Left cardiac atrium (tissue), 4 donors: ENCODE measurements at places on chromosomes 6 and 20.

DNA sequence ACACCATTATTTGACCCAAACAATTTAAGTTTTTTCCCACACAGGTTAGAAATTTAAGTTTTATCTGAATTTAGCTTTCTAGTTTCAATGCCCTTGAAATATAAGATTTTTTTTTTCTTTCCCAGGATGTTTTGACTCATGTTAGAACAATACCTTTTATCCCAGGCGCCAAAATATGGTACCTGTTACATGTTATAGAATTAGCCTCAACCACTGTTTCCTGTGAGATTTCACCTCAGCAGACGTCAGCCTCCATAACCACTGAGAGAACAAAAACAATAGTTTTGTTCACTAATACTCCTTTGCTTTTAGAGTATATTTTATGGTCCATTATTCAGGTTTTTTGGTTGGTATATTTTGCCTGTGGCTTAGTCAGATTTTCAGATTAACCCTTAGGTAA is 302.9 kb downstream of the CDKAL1 start:
- no peak for DNase-seq

DNA sequence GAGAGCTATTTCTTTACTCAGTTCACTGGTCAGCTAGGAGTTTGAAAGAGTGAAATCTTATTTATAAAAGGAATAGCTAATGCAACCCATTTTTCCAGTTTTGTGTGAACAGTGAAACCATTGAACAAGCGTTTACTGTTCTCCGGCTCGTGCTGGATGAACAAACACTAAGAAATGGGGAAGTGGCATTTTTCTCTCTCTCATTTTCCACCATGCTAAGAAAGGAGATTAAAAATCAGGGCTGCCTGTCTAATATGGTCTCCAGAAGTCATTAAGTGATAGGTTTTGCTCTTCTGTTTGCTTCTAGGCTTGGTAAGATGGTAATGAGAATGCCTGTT is 774 bp upstream of the SFT2D1 start:
- no peak for DNase-seq

DNA sequence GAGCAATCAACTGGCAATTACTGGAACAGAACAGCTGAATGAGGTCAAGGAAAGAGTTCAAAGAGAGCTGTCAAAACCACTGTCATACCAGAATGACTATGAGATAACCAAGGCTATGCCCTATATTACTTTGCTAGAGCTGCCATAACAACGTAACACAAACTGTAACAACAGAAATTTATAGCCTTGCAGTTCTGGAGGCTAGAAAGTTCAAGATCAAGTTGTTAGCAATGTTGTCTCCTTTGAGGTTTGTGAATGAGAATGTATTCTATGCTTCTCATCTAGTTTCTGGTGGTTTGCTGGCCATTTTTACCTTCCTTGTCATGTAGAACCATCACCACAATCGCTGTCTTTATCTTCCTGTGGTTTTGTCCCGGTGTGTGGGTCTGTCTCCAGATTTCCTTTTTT is 1323.0 kb upstream of the GJE1 start:
- DNase-seq, result no peak

GRCh38 chr6:39204646-39205244 is 24.5 kb downstream of the KCNK5 start:
- no peak for DNase-seq

DNA sequence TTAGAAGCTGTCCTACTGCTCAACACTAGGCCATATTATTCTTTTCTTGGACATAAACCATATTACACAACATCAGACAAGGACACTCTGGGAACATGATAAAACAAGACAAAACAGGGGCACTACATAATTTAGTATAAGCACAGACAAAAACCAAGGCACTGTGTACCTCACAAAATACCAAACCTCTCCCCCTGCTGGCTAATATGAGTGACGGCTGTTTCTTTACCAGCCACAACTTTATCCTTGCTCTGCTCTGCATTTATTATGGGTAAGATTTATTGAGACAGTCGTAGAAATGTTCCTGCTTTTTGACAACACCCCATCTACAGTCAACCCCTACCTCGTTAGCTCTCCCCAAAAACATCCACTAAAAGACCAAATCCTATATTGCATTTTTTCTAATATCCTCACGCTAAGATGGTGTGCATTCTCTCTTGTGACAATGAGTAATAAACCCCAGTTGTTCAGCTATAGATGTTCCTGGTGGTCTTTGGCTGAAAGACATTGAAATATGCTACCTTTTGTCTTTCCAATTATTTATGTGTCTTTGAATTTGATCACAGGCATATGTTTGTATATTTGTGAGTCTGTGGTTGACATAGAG is 23.8 kb upstream of the POLR1H start:
- no peak for DNase-seq

DNA sequence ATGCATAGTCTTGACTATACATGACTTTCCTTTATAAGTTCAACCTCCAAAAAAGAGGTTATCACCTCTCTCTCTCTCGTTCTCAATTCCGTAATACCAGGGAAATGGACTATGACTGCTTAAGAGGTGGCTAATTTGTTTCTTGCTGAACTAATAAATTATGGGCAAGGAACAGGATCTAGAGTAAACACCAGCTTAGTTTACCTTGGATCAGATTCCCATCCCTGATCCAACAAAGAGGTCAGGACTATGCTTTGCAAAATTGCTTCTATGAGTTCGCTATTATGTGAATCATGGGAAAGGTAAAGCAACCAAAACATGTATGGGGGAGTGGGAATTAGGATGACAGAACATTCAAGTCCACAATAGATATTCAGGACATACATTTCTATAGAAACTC is 630.7 kb downstream of the HACE1 start:
- no peak for DNase-seq
